ENCODE measurements at places on chromosomes 4 and X.

DNA sequence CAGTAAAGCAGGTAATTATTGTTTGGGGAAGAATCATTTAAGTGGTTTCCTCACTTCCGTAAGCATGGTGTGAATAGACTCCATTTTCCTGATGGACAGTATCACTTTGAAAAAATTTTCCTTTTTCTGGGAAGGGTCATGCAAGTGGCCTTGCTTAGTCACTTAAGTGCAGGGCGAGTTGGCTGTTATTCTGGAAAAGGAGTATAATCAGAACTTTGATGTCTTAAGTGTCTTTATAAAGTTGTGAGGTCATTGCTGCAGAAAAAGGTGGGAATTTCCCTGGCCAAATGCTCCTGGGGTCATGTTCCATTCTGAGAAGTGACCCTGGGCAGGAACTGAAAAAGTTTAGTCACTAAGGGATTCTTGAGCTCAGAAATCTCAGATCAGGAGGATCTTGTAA is 146.1 kb upstream of the OTUD4 start:
- no peak for DNase-seq

GRCh38 chr4:4383085-4383484 is 3.8 kb upstream of the NSG1 start:
- DNase-seq = no peak

GRCh38 chr4:163693776-163694175 is 199.3 kb downstream of the TMA16 start:
- DNase-seq = no peak

DNA sequence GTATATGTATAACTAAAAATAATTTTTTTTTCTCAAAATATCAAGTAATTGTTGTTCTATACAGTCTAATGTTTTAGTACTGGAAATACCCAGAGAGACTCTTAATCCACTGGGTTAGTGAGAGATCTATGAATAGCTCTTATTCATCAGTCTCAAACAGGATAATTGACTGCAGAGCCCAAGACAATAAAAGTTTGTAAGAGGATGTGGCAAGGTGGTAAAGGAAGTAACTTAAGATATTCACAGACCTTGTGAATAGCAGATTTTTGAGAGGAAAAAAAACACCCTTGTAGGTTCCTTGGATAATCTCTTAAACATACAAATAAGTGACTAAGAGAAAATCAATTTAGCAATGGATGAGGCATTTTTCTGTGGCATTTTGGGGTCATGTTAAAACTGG is 210.9 kb upstream of the FAM241A start:
- no peak for DNase-seq

- DNase-seq = no peak
Observed at GRCh38 chr4:52545099-52546069, 113.7 kb downstream of the USP46 start.

GRCh38 chr4:7647600-7648543 is 213.1 kb upstream of the PSAPL1 start:
- DNase-seq = no peak

GRCh38 chrX:12360383-12360782 is 222.1 kb downstream of the FRMPD4 start:
- no peak for DNase-seq

DNA sequence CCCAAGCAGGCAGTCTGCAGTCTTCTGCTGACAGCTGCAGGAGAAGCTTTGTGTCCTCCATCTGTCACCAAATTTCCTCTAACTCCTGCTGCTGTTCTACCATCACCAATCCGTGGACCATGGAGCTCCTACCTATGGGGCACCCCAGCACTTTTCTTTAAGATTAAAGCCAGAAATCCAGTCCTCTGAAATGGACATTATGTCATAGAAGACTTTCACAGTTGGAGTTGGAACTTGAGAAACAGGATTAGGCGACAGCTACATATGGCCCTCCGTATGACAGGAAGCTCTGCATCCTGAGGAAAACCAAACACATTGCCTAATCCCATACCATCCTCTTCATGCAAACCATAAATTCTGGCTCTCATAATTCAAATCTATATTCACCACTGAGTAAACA is 470.6 kb upstream of the GALNTL6 start:
- DNase-seq = no peak

GRCh38 chr4:84914686-84915395 is 51.6 kb downstream of the WDFY3 start:
- DNase-seq = no peak

DNA sequence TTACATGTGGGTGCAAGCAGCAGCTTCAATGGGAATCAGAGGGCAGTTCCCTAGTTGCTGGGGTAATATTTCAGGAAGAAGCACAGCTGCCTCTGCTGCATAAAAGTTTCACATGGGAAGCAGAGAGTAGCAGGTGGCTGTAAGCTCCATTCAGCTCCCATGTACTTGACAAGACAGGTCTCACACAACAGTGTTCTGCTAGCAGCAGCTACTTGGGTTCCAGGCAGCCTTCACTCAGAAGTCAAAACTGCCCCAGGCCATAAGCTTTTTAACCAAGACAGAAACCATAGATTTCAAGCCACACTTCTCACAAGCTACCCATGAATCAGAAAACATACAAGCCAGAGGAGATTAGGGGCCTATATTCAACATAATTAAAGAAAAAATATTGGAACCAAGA is 41.4 kb upstream of the SPIN2A start:
- DNase-seq = no peak

- no peak for DNase-seq
Observed at GRCh38 chrX:16469870-16470269, 180.1 kb upstream of the S100G start.

GRCh38 chr4:94014484-94015136 is 186.1 kb downstream of the ATOH1 start:
- DNase-seq = no peak

DNA sequence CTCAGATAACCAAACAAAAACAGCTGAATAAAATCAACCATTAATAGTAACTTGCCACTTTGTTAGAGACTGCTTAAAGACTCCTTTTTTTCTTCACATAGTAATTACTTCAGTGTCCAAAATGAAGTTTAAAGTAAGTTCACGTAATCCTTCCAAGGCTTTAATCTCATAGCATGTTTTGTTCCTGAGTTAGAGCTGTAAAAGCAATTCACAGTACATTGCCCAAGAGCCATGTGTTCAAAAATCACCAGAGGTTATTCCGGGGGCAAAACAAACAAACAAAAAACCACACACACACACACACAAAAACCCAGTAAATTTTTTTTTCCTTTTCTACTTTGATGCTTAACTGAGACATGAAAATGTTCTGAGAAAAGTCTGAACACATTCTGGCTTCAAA is 6.1 kb downstream of the GPR82 start:
- DNase-seq = no peak

GRCh38 chrX:154370300-154371016 is 4.0 kb downstream of the FLNA start:
- DNase-seq = no peak

DNA sequence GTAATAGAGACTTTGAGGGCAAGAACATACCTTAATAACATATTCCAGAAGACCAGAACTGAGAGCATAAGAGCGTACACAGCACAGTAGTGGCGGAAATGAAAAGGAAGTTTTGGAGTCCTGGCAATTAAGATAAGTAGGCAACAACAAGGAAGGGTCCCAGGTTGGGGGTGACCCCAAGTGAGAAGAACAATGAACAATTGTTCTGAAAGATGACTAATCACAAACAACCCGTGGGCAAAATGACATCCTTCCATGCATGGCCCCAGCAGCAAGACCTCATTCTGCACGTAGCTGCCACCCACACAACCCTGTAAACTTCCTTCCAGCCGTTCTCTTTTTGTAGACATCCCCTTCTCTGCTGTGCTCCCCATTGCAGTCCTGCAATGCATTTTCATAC is 384.4 kb upstream of the PABPC4L start:
- no peak for DNase-seq

DNA sequence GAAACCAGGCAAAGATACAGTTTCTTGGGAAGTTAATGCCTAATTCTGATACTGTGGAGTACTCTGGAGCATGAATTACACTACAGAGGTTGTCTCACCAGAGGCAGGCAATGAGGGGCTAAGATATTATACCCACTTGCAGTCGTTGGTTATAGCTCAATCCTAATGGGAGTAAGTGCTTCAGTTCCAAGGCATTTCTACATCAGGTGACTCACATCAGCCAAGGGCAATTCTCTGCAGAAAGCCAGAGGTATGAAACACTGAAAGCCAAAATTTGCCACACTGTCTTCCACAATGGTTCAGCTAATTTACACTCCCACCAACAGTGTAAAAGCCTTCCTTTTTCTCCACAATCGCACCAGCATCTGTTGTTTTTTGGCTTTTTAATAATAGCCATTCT is 174.0 kb upstream of the IL15 start:
- no peak for DNase-seq

DNA sequence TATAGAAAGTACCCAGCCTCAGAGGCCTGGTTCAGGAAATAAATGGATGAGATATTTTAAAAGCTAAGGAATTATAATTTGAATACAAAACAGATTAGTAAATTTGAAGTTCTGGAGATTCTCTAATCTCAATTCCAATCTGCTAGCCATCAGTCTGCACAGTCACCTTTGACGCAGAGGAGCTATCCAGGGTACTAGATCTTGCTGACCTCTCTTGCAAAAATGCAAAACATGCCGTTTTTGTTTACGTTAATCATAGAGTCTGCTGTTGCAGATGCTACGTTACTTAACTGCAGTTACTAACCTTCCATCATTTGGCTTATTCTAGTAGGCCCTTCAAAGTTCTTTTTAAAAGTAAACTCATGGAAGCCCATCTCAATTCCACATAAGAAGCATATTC is 10.4 kb downstream of the CCSER1 start:
- no peak for DNase-seq

GRCh38 chr4:170853422-170854021 is 763.8 kb upstream of the AADAT start:
- no peak for DNase-seq

GRCh38 chr4:52904421-52904820 is 42.3 kb downstream of the RASL11B start:
- DNase-seq = no peak

DNA sequence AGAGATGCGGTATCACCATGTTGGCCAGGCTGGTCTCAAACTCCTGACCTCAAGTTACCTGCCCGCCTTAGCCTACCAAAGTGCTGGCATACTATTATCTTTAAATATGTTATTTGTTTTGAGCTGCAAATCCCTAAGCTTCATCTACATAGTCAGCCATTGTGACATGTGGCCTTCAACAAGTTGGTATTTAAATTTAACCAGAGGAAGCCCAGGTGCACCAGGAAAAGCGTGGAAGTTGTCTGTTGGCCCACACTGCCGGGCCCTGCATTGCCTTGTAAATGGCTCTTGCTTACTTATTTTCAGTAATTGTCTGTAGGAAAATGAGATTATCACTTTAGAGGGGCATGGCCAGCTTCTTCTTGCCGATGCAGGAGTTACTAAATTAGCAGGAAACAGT is 6.0 kb downstream of the WWC2 start:
- DNase-seq = no peak

DNA sequence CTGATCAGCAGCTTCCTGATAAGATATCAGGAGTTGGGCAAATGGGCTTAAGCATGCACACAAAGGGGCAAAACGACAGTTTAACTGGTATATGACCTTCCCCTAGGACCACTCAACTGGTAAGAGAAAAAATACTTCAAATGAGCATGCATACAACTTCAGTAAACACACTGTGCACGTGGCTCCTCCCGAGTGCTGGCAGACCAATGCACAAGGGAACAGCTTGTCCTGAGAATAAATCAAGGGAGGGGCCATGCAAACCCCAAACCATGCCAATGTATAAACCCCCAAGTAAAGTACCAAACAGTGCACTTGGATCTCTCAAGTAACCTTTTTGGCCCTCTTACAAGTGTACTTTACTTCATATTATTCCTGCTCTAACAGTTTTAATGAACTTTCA is 293.3 kb upstream of the TBX22 start:
- no peak for DNase-seq

- DNase-seq = no peak
Observed at GRCh38 chrX:15645266-15645665, 19.3 kb downstream of the CLTRN start.

GRCh38 chr4:16294455-16294854 is 68.2 kb upstream of the TAPT1 start:
- no peak for DNase-seq

DNA sequence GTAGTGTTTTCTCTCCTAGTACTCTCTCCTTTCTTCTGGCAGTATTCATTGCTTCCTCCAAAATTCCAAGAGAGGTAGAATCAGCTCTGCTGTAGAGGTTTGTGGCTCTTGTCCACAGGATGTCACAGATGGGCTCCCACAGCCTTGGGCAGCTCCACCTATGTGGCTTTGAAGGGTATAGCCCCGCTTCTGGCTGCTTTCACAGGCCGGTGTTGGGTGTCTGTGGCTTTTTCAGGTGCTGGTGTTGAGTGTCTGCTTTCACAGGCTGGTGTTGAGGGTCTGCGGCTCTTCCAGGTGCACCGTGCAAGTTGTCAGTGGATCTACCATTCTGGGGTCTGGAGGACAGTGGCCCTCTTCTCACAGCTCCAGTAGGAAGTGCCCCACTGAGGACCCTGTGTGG is 7.9 kb upstream of the AADAT start:
- DNase-seq = no peak

DNA sequence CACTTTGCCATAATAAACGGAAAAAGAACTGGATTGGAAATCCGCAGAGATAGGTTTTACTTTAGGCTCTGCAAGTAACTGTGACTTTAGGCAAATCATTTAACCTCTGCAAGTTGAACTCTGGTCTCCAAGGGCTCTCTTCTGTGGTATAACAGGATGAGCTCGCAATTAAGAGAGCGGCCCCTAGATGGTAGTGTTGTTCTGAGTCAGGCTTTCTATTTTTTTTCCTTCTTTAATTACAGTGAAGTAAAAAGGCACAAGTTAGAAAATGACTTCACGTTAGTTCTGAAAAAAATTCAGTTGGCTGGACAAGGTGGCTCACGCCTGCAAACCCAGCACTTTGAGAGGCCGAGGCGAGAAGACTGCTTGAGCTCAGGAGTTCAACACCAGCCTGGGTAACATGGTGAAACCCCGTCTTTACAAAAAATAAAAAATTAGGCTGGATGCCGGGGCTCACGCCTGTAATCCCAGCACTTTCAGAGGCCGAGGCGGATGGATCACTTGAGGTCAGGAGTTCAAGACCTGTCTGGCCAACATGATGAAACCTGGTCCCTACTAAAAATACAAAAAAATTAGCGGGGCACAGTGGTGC is 18.0 kb downstream of the RPS3A start:
- no peak for DNase-seq

DNA sequence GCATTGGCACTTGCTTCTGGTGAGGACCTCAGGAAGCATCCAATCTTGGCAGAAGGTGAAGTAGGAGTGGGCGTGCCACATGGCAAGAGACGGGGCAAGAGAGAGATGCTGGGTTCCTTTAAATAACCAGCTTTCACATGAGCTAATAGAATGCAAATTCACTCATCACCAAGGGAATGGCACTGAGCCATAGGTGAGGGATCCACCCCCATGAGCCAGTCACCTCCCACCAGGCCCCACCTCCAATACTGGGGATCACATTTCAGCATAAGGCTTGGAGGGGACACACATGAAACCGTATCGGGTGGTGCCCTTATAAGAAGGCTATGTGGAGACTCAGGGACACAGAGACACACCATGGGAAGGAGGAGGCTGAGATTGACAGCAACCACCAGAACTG is 140.0 kb upstream of the MSX1 start:
- DNase-seq = no peak

GRCh38 chr4:140971077-140971792 is 162.0 kb downstream of the RNF150 start:
- no peak for DNase-seq

Measured in stimulated activated CD8-positive, alpha-beta memory T cell treated with anti-CD3 and anti-CD28 coated beads, Interleukin-4, amount 100 ng/mL, for 1 hour (primary cell).